Forelimb muscle (tissue), 1 donor: ENCODE measurements at places on chromosomes 11 and 22. TPM values are rescaled to one million over a fixed set of nuclear protein-coding genes. Genes with fewer than 3 reads are reported as not detected.

- DNase-seq, result no peak
These were observed 52.2 kb downstream of the IGLL5 start for GRCh38 chr22:22939588-22940368.

DNA sequence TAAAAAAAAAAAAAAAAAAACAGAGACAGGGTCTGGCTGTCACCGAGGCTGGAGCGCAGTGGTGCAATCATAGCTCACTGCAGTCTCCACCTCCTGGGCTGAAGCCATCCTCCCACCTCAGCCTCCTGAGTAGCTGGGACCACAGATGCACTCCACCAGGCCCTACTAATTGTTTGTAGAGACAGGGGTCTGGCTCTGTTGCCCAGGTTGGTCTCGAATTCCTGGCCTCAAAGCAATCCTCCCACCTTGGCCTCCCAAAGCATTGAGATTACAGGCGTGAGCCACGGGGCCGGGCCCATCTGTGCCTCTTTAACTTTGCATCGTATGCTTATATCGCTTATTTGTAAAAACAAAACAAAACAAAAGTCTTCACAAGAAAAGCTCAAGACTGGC is 3.1 kb downstream of the CPT1A start:
- DNase-seq, result no peak

GRCh38 chr11:31243706-31244105 is 125.8 kb downstream of the DCDC1 start:
- no peak for DNase-seq

DNA sequence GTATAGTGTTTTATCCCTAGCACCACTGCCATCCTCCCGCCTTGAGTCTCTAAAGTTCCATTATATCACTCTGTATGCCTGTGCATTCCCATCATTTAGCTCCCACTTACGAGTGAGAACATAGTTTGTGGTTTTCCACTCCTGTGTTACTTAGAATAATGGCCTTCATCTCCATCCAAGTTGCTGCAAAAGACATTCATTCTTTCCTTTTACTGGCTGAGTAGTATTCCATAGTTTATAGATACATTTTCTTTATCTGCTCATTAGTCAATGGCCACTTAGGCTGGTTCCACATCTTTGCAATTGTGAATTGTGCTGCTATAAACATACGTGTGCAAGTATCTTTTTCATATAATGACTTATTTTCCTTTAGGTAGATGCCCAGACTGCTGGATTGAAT is 24.4 kb downstream of the TAB1 start:
- DNase-seq, result no peak

DNA sequence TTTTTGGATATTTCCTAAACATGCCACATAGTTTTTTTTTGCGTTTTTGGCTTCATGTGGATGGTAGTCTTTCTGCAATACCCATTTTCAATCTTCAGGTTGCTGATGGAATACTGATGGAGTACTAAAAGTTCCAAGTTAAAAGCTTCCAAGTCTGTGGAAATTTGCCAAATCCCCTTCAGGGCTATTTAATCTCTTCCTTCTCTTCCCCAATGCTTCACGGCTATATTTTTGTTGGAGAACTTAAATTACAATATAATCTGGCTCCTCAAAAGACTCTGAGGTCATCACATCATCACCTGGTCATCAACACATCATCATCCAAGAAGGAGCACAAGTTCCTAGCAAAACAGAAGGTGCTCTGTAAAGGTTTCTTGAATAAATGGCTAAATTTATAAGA is 881.0 kb upstream of the TENM4 start:
- peak; percentile 8 for DNase-seq

- no peak for DNase-seq
These were observed 76.0 kb downstream of the EXT2 start for GRCh38 chr11:44171518-44171917.

The MMP7 gene
- polyA plus RNA-seq, result not detected

DNA sequence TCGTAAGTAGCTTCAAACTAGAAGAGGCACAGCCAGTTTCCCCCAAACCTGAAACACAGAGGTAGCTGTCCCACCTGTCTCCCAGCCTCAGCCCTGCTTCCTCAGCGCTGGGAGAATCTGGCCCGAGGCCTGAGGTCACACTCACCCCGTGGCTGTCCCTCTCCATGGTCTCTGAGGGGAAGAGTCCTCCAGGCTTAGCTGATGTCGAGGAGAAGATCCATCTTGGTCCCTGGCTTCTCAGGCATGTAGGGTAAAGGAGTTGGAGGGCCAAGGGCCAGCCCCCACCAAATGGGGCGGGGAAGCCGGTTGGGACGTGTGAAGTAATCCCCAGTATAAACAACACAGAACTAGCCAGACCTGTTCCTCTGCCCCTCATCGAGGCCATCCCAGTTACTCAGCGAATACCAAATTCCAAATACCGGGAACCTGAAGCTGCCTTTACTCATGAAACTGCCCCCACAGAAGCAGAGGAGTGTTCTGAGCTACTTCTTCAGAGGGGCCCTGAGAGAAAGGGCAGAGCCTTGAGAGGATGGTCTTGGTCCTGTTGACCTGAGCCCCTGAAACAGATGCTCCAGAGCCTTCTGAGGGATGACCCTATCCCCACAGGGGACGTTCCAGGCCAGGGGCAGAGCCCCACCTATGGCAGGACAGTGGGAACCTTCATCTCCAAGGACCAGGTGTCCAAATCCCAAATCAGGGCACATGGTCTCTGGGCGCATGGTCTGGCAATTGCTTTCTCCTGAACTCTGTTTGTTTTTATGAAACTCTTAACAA is at the start of gene TMPRSS13:
TMPRSS13 (minus strand) TSS at position 261 of the 774 bp plus-strand sequence; CDS start at position 166, 95 bp downstream.
- no peak for DNase-seq

GRCh38 chr11:114354076-114354475 is 46.2 kb downstream of the C11orf71 start:
- no peak for DNase-seq

The NXPE4 gene
- polyA plus RNA-seq, result not detected
